Erythroblast (primary cell): ENCODE measurements at places on chromosomes 5 and 9.

- DNase-seq = no peak
These were observed 21.0 kb downstream of the MACROH2A1 start for GRCh38 chr5:135377751-135378680.

DNA sequence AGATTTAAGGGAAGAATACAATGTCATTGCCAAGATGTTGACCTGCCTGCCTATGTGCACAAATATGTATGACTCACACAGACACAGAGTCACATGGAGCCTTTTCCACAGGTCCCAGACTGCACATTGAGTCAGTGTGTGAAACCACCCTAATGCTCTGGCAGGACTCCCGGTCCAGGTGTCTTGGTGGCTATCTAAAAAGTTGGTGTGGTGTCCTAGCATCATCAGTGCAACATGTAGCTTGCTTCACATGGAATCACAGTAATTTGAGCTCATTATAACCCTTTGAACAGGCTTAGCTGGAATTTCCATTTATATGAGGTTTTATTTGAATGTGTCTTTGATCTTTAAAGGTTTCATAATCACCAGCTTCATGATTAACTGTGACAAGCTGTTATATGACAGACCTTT lies 10.7 kb downstream of the IFNA5 start:
- no peak for DNase-seq

GRCh38 chr5:115995351-115995750 lies 33.1 kb downstream of the LVRN start:
- no peak for DNase-seq

DNA sequence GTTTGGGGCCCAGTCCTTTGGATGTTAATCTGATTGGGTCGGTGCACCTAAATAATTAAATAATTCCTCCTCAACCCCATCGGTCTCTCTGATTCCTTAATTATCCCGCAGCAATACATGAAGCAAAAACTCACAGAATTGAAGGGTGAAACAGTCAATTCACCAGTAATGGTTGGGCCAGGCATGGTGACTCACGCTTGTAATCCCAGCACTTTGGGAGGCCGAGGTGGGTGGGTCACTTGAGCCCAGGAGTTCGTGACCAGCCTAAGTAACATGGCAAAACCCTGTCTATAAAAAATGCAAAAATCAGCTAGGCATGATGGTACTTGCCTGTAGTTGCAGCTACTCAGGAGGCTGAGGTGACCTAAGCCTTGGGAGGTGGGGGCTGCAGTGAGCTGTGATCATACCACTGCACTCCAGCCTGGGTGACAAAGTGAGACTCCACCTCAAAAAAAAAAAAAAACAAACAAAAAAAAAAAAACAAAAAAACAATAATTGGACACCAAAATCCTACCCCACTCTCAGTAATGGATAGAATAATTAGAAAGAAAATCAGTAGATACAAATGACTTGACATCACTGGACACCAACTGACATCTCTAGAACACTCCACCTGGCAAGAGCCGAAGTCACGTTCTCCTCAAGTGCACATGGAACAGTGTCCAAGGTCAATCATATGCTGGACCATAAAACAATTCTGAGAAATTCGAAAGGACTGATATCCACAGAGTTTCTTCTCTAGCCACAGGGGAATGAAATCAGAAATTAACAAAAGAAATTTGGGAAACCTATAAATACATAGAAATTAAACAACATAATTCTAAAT lies 5.3 kb downstream of the ABO start:
- peak; percentile 53 for DNase-seq

DNA sequence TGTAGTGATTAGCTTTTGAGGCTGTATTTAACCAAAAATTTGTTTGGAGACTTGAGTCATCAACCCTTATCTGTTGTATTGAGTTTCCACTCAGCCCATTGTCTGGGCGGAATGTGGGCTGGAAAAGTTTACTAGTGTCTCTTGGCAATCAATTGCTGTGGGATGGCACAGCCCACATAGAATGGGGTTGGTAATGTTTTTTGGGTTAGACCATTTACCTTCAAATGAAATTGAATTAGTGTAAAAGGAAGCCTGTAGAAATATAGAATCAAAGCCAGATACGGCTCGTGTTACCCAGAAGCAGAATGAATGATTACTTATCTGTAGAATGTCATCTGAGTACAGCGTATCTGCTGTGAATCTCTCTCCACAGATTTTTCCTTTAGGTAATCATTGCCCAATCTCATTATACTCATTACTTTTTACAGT lies 142.9 kb downstream of the AOPEP start:
- DNase-seq = no peak

DNA sequence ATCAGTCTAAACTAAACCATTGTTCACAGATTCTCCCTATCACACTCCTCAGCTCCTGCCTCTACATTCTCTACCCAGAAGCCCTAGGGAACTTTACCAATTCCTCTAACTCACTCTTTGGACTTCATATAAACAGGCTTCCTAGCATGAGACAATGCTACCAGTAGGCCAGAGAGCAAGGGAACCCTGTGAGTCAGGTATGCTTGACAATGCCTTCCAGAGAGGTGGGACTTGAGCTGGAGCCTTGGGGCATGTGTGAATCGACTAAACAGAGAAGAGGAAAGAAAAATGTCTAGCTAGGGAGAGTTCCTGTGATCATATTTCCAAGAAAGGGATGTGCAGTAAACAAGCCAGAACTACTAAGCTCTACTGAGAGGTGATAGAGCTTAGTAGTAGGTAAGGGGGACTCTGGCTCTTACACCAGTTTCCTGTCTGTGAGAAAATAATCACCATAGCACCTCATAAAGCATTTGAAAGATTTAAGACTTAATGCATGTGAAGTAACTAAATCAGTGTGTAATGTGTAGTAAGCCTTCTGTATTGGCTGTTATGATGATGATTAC lies 6.4 kb upstream of the RFK start:
- DNase-seq = no peak

- DNase-seq = no peak
These were observed 1.4 kb downstream of the RNU6ATAC start for GRCh38 chr9:134162926-134163370.

- DNase-seq = no peak
These were observed 362.4 kb upstream of the ACTBL2 start for GRCh38 chr5:57845025-57845424.

- no peak for DNase-seq
These were observed 82.7 kb upstream of the TAF11L2 start for GRCh38 chr5:17415321-17415758.

DNA sequence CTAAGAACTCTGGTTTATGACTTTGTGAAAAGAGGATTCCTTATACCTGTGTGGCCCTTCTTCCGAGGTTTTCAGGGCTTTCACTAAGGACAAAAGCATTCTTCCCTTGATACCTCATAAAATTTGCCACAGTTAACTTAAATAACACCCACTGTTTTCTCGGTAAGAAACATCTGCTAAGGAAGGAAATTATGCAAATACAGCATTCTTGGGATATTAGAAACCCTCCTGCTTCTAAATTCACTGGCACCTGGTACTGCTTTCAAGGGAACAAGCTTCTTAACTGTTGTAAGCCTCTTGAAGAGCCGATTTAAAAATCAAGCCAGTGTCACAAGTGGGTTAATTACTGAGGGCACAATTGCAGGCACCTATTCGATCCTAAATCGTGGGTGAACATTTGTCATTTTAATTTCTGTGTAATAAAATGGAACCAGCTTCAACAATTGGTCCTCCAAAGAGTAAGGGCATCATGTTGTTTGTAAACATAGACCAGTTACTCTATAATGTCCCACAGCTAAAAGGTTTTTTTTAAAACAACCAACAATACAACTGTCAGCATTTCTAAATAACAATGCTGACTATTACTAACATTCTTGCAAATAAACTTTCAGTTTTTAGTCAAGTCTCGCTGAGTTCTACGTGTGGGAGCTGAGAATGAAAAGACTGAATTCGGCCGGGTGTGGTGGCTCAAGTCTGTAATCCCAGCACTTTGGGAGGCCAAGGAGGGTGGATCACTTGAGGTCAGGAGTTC lies 26.6 kb downstream of the AK3 start:
- no peak for DNase-seq

- peak; percentile 89 for DNase-seq
These were observed at the start of gene PLPP6 for GRCh38 chr9:4662108-4662988. PLPP6 (plus strand) TSS chr9:4662294; CDS start chr9:4662376, 82 bp downstream.

DNA sequence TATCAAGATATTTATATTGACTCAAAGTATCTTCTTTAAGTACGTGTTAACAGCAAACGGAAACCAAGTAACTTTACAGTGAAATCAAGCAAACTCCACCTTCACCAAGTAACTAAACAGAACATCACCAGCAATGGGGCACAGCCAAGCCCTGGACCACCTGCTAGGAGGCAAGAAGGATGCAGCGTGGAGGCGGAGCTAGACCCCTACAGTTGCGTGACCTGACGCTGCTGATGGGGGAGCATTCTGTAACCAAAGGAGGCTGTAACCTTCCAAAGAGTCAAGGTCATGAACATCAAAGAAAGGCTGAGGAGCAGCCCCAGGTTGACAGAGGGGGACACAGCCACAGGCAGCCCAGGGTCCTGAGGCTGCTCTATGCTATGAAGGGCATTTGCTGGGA lies 6.1 kb downstream of the VAV2 start:
- no peak for DNase-seq

DNA sequence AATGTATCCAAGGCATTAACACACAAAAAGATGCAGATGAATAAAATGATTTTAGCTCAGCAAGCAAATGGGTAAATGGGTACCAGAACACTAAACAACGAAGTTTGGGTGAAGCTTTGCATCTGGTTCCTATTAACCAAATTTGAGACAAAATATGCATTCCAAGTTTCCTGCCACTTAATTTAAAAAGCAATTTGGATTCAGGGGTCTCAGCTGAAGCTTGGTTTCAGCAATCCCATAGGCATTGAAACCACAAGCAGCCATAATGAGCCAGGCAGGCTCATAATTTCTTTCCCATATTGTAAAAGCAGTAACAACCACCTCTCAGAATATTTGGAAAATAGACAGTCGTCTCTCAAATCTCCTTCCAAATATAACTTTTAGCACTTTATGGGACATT lies 138.9 kb downstream of the NXNL2 start:
- DNase-seq = no peak

DNA sequence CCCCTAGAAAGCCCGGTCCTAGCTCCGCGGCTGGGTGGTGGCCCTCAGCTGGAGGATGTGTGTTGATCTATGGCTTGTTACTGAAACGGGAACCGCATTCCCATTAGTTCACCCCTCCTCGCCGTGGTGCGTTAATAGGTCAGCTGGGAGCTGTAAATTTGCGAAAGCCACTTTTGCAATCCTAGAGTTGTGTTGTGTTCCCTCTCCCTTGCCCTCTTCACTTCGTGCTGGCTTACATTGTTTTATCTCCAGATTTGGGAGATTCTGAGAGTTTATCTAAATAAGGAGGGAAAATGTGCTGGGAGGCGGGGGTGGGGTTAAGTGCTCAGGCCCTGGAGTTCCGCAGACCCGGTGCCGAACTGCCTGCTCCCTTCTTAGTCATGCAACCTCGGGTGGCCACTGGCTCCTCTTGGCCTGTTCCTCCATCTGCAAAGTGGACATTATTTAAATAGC lies 62.8 kb downstream of the HMCN2 start:
- DNase-seq = no peak

GRCh38 chr9:77987880-77988525 lies 43.6 kb downstream of the GNAQ start:
- DNase-seq = peak; percentile 37

GRCh38 chr5:139847790-139848507 lies 52.3 kb downstream of the PSD2 start:
- DNase-seq = peak; percentile 26

GRCh38 chr9:4840018-4840417 lies 47.3 kb downstream of the RCL1 start:
- no peak for DNase-seq

GRCh38 chr9:98453589-98454311 lies 198.3 kb upstream of the TBC1D2 start:
- no peak for DNase-seq

DNA sequence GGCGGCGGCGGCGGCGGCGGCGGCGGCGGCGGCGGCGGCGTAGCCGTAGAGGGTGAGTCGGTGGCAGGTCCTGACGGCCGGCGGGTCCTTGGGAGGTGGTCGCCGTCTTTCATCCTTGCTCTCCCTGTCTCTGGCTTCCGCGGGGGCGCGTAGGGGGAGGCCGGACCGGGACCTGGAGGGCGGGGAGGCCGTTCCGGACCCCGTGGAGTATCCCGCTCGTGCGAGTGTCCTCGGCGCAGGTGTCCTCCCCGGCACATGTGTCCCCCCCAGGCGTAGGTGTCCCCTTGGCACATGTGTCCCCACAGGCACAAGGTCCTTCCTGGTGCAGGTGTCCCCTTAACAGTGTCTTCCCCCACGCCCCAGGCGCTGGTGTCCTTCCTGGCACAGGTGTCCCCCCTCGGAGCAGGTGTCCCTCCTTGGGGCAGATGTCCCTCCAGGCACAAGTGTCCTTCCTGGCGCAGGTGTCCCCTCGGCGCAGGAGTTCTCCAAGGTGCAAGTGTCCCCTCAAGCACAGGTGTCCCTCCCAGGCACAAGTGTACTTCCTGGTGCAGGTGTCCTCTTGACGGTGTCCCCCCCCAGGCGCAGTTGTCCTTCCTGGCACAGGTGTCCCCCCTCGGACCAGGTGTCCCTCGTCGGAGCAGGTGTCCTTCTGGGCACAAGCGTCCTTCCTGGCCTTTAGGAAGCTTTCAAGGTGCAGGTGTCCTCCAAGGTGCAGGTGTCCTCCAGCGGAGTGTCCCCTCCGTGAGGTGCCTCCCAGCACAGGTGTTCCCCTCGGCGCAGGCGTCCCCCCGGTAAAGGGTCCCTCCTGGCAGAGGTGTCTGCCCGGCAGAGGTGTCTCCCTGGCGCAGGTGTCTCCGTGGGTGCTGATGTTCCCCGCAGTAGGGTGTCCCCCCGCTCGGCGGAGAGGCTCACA lies 519 bp downstream of the EXOC3 start:
- no peak for DNase-seq

DNA sequence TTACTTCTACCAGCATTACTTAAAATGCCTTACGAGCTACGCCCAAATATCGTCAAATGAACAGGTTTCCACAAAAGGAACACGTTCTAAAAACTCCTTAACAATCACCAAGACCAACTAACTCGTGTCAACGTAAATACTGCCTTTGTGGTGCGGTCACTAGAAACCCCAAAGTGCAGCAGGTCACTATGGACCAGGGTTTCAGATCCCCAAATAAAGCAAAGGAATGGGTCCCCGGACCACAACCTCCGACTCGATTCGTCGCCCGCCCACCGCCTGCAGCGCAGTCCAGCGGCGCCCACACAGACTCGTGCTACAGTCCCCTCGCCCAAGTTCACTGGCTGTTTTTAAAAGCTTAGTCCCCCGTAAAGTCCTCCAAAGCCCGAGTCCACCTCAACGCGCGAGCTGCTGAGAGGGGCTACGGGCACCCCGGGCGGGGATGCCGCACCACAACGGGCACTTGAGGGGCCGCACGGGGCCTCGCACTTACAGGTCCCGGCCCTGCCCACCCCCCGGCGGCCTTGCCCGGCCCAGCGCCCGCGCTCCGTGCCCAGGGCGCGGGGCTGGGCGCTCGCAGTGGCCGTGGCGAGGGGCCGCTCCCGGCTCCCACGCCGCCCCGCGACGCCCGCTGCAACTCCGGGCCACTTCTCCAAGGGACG lies 1.1 kb downstream of the NFIB start:
- DNase-seq = peak; percentile 22

- no peak for DNase-seq
These were observed 23.5 kb downstream of the FAM163B start for GRCh38 chr9:133585481-133586351.
